Activated T-helper 2 cell treated with anti-CD3 and anti-CD28 coated beads, Interferon-gamma antibody, Interleukin-2, Interleukin-4, amounts not matched to agents 10 μg/mL and 5 μg/mL and 100 μg/mL, durations not matched to agents 14 hours and 24 hours and 36 hours (primary cell): ENCODE measurements at places on chromosomes 5 and 9. TPM values are rescaled to one million over a fixed set of nuclear protein-coding genes. Genes with fewer than 3 reads are reported as not detected.
A peak's percentile ranks its signal among the peaks of the same experiment; 100 is the strongest.

DNA sequence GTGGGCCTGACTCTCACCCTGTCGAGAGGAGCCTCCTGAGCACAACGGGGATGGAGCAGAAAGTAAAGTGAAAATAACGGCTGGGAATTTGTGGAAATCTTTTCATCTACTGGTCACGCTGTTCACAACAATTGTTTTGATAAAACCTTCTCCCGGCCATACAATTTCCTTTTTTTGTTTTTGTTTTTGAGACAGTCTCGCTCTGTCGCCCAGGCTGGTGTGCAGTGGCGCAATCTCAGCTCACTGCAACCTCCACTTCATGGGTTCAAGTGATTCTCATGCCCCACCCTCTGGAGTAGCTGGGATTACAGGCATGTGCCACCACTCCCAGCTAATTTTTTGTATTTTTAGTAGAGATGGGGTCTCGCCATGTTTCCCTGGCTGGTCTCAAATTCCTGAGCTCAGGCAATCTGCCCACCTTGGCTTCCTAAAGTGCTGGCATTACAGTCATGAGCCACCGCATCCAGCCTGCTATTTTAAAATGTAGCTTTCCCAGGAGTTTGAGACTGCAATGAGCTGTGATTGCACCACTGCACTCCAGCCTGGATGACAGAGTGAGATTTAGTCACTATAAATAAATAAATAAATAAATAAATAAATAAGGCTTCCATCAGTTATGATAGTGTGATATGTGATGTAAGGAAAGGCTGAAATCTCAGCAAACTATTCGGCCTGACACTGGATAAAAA lies 73.5 kb upstream of the PTGER4 start:
- H3K36me3 ChIP-seq, result peaks cover 3% of the 10 kb centered on the region
- no peak overlapping the region for H3K4me3 ChIP-seq
- no peak overlapping the region for H3K27ac ChIP-seq

TTC23L gene
- not detected in 2 replicates for total RNA-seq

RLN1 gene
- 0.60 and 0.87 TPM in 2 replicates for total RNA-seq

- H3K4me3 ChIP-seq, result peak overlapping the region; percentile 77
- H3K27me3 ChIP-seq, result no peaks in the 10 kb centered on the region
- H3K27ac ChIP-seq, result peak overlapping the region; percentile 97
Observed at GRCh38 chr5:111229221-111229835, 5.1 kb downstream of the CAMK4 start.

DNA sequence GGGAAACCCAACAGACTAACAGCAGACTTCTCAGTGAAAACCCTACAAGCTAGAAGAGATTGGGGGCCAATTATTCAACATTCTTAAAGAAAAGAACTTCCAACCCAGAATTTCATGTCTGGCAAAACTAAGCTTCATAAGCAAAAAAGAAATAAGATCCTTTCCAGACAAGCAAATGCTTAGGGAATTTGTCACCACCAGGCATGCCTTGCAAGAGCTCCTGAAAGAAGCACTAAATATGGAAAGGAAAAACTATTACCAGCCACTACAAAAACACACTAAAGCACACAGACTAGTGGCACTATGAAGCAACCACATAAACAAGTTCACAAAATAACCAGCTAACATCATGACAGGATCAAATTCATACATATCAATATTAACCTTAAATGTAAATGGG lies 131.1 kb downstream of the OR2K2 start:
- no peaks in the 10 kb centered on the region for H3K27me3 ChIP-seq
- no peaks in the 10 kb centered on the region for H3K36me3 ChIP-seq
- H3K27ac ChIP-seq, result no peak overlapping the region
- no peak overlapping the region for H3K4me3 ChIP-seq
- DNase-seq, result no peak

- H3K27me3 ChIP-seq, result no peaks in the 10 kb centered on the region
- H3K36me3 ChIP-seq, result peaks cover 76% of the 10 kb centered on the region
- no peaks in the 10 kb centered on the region for H3K4me1 ChIP-seq
- no peak overlapping the region for H3K27ac ChIP-seq
- DNase-seq, result no peak
Observed at GRCh38 chr9:101409079-101409477, 10.4 kb downstream of the ZNF189 start.

DNA sequence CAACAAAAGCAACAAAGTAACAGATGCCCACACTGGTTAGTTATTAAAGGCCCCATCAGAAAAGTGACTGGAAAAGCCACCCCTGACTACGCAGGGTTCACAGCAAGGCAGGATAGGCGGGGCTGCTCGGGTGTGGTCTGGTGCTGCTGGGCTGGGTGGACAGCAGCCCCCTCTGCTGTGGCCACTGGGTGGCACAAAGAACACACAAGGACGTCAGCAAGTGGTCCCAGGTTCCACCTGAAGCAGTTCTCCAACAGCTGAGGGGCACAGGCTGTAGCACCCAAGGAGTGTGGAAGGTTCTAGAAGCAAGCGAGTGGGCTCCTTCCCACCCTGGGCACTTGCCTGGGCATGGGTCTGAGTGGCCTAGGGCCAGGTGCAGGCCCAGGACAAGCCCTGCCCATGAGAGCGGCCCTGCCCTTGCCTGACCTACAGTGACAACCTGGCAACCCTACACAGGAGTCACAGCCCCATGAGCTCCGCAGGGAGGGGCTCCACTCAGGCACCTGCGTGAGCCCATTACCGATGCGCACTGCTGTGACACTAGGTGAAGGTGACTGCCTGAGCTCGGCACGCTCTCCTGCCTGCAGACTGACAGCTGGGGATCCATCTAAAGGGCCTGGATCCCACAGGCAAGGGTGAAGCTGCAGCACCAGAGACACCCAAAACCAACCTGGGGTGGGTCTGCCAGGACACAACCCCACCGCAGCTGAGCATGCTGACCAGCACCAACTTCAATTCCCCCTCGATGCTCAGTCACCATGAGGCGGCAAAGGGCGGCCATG lies 8.1 kb downstream of the BRD9 start:
- H3K4me3 ChIP-seq, result no peak overlapping the region
- peaks cover 90% of the 10 kb centered on the region for H3K36me3 ChIP-seq
- DNase-seq, result no peak

ABCA1 gene
- total RNA-seq, result 0.14 TPM in 1 of 2 replicates, not detected in the other

- no peaks in the 10 kb centered on the region for H3K36me3 ChIP-seq
- H3K4me1 ChIP-seq, result no peaks in the 10 kb centered on the region
- H3K27ac ChIP-seq, result no peak overlapping the region
- DNase-seq, result no peak
Observed at GRCh38 chr5:82147860-82148573, 130.1 kb downstream of the RPS23 start.

DIRAS2 gene
- total RNA-seq, result 0.05 TPM in 1 of 2 replicates, not detected in the other

DNA sequence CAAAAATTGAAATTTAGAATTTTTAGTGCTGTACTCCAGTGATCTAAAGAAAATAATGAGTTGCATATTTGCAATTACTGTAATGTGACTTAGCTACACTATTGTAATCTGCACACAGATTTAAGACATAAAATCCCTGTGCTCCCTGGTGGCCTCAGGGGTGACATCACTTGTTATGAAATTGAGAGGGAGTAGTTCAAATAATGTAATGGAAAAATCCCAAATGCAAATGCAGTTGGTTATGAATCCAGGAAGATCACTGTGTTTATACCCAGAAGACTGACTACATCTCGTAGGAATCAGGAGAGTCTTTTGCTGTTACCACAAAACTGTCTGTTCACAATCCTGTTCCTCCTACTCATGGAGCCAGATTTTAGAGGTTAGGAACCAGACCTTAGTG lies 178.7 kb upstream of the FBXL17 start:
- H3K36me3 ChIP-seq, result no peaks in the 10 kb centered on the region
- H3K4me1 ChIP-seq, result no peaks in the 10 kb centered on the region
- DNase-seq, result no peak
- no peak overlapping the region for H3K27ac ChIP-seq
- H3K27me3 ChIP-seq, result no peaks in the 10 kb centered on the region
- no peak overlapping the region for H3K4me3 ChIP-seq

PTPRD gene
- 1.1 and 1.5 TPM in 2 replicates for total RNA-seq

TAL2 gene
- not detected in 2 replicates for total RNA-seq

DNA sequence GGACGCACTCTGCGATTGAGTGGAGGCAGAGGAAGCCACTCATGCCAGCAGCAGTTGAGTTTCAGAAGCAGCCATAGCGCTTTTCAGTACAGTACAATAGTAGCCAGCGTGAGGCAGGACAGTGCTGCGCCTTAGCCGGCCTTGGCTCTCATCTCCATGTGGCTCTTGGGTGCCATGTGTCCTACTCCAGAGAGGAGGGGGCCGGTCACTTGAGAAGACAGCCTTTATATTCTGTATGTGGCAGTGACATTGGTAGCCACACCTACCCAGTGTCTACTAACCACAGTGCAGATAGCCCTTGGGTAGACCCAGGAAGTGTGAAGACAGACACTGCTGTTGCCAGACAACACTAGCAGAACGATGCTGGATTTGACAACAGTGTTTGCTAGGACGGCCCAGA lies 42.3 kb downstream of the FAM78A start:
- H3K4me3 ChIP-seq, result no peak overlapping the region
- H3K27me3 ChIP-seq, result no peaks in the 10 kb centered on the region
- no peak for DNase-seq
- peaks cover 24% of the 10 kb centered on the region for H3K4me1 ChIP-seq

- no peak overlapping the region for H3K27ac ChIP-seq
- H3K4me3 ChIP-seq, result no peak overlapping the region
- no peaks in the 10 kb centered on the region for H3K36me3 ChIP-seq
- no peaks in the 10 kb centered on the region for H3K4me1 ChIP-seq
- no peak for DNase-seq
Observed at GRCh38 chr9:134514503-134514902, 127.1 kb upstream of the COL5A1 start.

DNA sequence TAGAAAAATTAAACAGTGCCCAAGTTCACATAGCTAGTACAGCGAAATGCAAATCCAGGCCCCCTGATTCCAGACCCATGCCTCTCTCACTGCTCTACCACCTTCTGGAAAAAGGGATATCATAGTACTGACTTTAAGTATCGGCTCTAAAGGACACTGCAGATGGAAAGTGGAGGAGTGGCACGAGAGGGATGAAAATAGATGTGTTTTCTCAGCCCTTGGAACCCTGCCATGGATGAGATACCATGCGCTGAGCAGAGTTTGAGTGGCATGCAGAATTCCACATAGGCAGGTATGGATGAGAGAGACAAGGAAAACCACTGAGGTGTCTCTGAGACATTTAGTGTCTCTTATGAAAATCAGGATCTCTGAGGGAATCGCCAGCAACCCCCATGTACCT lies 18.8 kb downstream of the CKMT2 start:
- H3K4me3 ChIP-seq, result no peak overlapping the region
- H3K36me3 ChIP-seq, result no peaks in the 10 kb centered on the region
- DNase-seq, result no peak

GRCh38 chr9:131667576-131667975 lies 72.3 kb downstream of the RAPGEF1 start:
- peak overlapping the region; percentile 98 for H3K27ac ChIP-seq
- H3K4me1 ChIP-seq, result peaks cover 83% of the 10 kb centered on the region
- no peaks in the 10 kb centered on the region for H3K27me3 ChIP-seq
- H3K4me3 ChIP-seq, result peak overlapping the region; percentile 78

- H3K4me1 ChIP-seq, result peaks cover 29% of the 10 kb centered on the region
- peaks cover 19% of the 10 kb centered on the region for H3K36me3 ChIP-seq
- DNase-seq, result peak; percentile 18
Observed at GRCh38 chr5:52989025-52989780, at the start of gene ITGA2. ITGA2 (plus strand) TSS chr5:52989352; CDS start chr5:52989469, 117 bp downstream.

PIP5KL1 gene
- 1.4 and 3.4 TPM in 2 replicates for total RNA-seq

DNA sequence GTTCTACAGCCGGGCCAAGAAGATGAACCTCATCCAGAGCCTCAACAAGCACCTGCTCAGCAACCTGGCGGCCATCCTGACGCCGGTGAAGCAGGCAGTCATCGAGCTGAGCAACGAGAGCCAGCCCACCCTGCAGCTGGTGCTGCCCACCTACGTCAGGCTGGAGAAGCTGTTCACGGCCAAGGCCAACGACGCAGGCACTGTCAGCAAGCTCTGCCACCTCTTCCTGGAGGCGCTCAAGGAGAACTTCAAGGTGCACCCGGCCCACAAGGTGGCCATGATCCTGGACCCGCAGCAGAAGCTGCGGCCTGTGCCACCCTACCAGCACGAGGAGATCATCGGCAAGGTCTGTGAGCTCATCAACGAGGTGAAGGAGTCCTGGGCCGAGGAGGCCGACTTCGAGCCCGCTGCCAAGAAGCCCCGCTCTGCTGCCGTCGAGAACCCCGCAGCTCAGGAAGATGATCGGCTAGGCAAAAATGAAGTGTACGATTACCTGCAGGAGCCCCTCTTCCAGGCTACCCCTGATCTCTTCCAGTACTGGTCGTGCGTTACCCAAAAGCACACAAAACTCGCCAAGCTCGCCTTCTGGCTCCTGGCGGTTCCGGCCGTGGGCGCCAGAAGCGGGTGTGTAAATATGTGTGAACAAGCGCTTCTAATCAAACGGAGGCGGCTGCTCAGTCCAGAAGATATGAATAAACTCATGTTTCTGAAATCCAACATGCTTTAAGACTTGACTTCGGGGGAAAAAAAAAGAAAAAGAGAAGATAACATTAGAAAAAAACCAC lies 28.5 kb downstream of the AMBP start:
- no peak overlapping the region for H3K4me3 ChIP-seq
- H3K27ac ChIP-seq, result no peak overlapping the region
- peaks cover 2% of the 10 kb centered on the region for H3K27me3 ChIP-seq
- no peaks in the 10 kb centered on the region for H3K4me1 ChIP-seq

GRCh38 chr5:63919763-63920478 lies 42.3 kb downstream of the HTR1A start:
- no peaks in the 10 kb centered on the region for H3K4me1 ChIP-seq
- no peak overlapping the region for H3K27ac ChIP-seq
- DNase-seq, result no peak

DNA sequence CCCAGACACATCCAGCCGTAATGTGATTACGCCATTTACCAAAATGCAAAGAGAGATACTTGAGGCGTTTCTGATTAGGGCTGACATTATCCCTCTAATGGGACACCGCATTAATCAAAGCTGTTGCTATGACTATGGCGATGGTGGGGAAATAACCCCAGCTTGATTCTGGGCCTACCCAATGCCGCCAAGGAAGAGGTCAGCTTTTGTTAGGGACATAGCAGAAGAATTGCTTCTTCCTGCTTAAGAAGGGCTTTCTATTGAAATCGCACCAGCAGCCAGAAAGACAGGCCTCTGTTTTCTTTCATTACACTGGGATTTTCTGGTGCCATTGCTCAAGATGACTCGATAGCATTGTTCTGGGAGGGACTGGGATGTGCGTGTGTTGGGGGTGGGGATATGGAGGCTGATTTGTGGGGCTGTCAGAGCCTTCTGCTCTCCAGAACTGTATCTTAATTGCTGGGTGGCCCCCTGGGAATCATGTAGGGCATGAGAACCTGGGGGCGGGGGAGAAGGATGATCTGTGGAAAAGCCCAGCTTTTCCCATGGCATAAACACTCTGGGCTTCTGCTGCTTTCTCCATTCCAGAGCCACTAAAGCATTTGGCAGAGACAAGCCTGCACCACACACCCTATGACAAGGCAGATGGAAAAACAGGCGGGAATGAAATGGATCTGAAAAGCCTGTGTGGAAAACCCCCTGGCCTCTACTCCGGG lies 106.5 kb upstream of the RAD23B start:
- H3K4me1 ChIP-seq, result peaks cover 24% of the 10 kb centered on the region
- no peak overlapping the region for H3K4me3 ChIP-seq
- no peak for DNase-seq
- peaks cover 17% of the 10 kb centered on the region for H3K27me3 ChIP-seq
